NCI-H82 (cell line): ENCODE measurements at places on chromosomes 3 and 15.

GRCh38 chr3:108862865-108863798, 40.5 kb downstream of the TRAT1 start:
- DNase-seq = no peak

DNA sequence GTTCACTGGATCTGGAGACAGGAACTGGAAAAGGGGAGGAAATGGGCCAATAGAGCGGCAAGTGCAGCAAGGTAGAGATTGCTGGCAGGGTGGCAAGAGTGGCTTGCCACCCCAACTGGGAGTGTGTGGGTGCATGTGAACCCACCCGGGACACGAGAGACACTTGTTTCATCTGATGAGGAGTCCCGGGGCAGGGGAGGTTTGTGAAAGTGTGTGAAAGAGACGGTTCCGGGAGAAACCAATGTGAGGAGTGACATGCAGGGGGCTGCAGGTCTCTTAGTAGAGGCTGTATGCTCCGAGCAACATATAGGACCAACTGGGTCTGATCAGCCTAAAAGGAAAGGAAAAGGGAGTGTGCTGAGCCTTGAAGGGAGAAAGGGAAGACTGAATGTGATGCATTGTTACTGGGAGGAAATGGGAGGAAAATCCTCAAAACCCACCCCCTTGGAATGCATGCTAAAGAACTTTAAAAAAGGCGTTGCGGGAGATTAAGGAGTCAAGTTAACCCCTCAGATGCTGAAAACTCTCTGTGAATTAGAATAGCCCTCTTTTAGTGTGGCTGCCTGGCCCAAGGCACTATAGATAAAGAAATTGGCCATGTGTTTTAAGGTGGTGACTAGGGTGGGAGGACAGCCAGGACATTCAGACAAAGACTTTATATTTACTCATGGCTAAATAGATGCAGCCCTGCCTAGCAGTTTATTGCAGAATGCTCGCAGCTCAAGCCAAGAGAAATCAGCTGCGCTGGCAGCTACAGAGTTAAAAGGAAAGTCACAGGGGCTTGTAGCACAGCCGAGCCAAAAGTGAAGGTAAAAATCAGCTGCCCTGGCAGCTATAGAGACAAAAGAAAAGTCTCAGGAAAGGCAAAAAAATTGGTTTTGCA, 9.1 kb upstream of the SLC9C1 start:
- peak; percentile 72 for DNase-seq

DNA sequence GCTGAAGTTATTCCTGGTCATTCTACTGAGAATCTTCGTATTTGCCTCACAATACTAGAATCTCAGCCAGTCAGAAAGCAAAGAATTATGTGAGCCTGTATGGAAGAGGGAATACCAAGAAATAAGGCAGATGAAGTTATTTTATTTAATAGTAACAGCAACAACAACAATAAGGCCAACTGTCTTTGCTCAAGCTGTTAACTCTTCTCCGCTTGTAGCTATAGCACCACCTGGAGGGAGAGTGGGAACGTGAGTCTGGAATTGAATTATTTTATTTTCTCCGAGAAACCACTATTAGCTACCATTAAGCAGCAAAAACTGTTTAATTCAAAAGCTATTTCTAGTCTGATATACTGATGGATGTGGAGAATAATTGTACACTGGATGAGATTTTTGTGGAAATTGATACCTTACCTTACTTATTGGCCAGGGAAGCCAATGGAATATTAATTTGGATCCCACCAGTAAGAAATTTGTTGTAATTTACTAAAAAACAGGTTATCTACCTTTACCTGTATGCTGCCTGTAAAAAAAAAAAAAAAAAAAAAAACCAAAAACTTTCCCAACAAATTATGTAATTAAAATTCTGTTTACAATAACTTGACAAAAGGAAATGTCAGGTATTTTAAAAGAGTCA, 50.1 kb downstream of the CALML4 start:
- peak; percentile 74 for DNase-seq

DNA sequence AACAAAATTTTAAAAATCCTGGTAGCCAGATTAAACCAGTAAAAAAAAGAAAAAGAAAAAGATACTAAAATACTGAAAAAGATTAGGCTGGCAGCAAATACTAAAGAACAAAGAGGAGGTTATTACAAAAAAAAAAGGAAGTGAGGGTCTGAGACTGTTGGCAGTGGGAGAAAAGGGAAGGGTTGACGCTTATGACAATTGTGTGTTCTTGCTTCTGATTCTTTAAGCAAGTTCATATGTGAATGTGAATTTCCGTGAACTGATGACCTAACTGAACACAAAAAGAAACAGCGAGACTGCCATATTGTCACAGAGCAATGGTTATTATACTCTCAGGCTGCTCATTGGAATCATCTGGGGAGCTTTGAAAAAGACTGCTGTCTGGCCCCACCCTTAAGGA, 56.5 kb downstream of the ATP13A4 start:
- no peak for DNase-seq

GRCh38 chr3:135970506-135971116, 5.1 kb downstream of the PPP2R3A start:
- DNase-seq = no peak

DNA sequence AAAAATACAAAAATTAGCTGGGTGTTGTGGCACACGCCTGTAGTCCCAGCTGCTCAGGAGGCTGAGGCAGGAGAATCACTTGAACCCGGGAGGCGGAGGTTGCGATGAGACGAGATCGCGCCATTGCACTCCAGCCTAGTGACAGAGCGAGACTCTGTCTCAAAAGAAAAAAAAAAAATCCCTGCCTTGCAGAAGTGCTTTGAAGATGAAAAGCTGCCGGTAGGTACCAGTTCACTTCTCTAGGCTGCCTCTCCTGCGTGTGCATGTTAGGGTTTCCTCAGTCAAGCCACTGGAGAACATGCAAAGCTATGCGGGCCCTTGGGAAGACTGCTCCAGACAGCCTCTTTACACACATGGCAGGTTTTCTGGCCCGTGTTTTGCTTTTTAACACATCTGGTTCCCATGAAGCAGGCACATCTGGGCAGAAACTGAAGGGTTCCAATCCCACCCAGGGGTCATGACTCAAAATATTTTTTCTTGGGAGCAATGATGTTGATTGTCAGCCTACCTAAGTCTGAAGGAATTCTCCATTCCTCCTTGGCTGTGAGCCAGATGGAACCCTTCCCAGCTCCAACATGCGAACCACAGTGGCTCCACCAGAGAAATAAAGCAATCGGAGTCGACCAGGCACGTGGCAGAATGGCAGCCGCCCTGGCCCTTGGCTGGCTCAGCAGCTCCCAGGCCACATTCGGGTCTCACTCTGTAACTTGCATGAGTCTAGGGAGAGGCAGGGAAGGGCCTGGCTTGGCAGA, 29.6 kb downstream of the MGLL start:
- no peak for DNase-seq

GRCh38 chr3:21942328-21942727, 191.3 kb upstream of the ZNF385D start:
- no peak for DNase-seq

GRCh38 chr3:65376426-65376825, 662.3 kb downstream of the MAGI1 start:
- no peak for DNase-seq

GRCh38 chr3:49617390-49618013, 56.6 kb upstream of the APEH start:
- no peak for DNase-seq
